Tibial artery (tissue), 4 donors: ENCODE measurements at places on chromosomes 2 and 18.

- no peak for DNase-seq
Observed at GRCh38 chr2:215921895-215922294, 91.5 kb downstream of the MREG start.

DNA sequence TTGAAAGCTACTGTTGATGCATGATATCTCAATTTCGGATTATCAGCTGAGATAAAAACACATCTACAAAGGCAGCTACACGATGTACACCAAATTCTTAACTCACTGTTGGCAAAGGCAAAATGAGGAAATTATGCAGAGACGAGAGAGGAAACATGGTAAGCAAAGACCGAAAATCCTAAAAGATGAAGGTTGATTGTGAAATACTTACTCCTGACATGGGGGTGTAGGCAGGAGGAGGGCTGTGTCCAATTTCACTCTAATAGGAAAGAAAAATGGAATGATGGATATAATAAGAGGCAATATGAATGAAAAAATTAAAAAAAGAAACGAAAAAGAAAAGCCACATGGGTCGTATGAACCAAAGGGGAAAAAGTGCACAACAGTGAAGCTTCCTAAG is 831.3 kb downstream of the CPS1 start:
- no peak for DNase-seq

- no peak for DNase-seq
Observed at GRCh38 chr2:136765256-136766072, at the start of gene THSD7B. TSS of gene THSD7B (plus strand) at chr2:136765545. CDS start at chr2:136882179, 116,634 bp downstream.

- no peak for DNase-seq
Observed at GRCh38 chr2:160343404-160343803, 143.3 kb upstream of the ITGB6 start.

DNA sequence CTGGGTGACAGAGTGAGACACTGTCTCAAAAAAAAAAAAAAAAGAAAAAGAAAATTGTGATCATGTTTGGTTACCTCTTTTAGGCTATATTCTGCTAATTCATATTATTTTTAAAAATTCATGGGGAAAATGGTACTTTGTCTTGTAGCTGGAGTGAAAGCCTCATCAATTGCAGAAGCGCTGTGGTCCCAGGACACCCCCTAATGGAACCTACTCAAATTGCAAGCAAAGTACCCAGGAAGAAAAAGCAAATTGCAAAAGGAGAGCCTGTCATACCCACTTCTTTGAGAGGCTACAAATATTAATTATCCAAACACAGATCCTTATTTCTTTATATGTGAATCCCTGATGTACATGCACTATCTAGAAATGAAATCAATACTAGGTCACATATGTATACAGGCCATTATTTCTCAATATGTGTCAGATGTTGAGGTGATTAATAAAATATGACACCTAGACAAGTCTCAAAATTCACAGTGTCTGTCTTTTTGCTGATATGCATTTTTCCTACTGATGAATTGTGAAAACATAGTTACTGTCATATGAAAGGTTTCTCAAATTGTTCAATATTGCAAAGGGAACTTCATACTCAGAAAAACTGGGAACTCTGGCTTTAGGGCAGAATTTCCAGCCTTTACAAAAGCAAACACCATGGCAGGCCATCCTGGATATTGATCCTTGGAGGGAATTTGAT is 12.6 kb downstream of the CRACDL start:
- no peak for DNase-seq
